ENCODE measurements at places on chromosomes 1 and 21. TPM values are rescaled to one million over a fixed set of nuclear protein-coding genes. Genes with fewer than 3 reads are reported as not detected.

LCE1C gene
- total RNA-seq, result not detected

TAF12 gene
- 34.8 TPM for total RNA-seq

MROH7 gene
- total RNA-seq, result 0.67 TPM

FCRL6 gene
- total RNA-seq, result not detected

PDPN gene
- 1.9 TPM for total RNA-seq

KCNE2 gene
- total RNA-seq, result 0.32 TPM

SCMH1 gene
- 36.1 TPM for total RNA-seq

MYBPH gene
- total RNA-seq, result 0.24 TPM

FCGR2B gene
- 0.75 TPM for total RNA-seq

AADACL4 gene
- not detected for total RNA-seq
